ENCODE measurements at places on chromosomes 2 and 18. TPM values are rescaled to one million over a fixed set of nuclear protein-coding genes. Genes with fewer than 3 reads are reported as not detected.

DNA sequence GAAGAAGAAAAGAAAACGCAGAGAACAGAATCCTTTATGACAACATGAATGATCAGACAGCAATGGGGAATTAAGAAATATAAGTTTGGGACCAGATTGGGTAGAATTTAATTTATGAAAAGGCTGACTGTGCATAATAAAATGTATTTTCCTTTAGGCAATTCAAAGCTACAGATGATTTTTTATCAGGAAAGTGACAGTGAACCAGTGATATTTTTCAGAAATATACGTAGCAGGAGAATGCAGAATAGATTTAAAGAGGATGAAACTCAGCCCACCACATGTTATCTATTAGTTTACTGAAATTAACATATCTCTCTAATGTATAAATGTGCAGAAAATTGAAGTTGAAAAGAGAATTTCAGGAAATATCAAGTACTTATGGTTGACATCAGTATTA is 110.0 kb downstream of the SCN2A start:
- no peak for DNase-seq

- no peak for DNase-seq
These were observed 26.6 kb downstream of the MBD2 start for GRCh38 chr18:54197747-54198411.

GRCh38 chr2:40361478-40361877 is 90.4 kb downstream of the SLC8A1 start:
- DNase-seq, result no peak

DNA sequence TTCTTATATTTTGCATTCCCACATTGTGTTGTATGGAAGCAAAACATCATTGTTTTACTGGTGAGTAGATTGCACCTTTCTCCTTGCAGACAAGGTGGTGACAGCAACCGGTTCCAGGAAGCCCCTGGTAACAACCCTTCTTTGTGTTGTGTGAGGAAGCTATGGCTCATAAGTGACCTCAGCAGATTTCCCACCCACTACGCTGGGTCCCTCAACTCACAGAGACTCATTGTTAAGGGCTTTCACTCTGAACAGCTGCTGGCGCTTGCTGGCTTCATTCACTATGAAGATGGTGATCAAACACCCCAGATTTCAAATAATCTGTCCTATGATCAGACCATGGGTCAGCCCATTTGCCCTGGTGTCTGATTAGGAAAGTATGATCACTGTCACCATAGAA is 53.4 kb downstream of the WIPF1 start:
- DNase-seq, result no peak

DNA sequence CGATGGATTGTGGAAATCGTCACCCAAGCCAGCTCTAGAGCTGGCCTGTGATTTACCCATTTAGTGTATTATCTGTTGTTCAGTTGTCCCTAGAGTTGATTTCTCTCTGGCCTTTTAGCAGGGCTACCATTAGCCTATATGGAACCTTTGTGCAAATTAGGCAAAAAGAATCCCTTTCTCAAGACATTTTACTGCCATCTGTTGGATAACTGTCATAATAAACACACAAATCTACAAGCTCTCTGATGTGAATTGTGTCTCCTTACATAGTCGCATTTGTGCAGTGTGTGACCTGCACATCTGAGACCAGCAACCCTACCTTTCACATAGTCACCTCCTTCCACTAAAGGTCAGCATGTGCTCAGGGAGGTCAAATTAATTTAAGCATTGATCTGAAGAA is 34.0 kb downstream of the LOXHD1 start:
- DNase-seq, result no peak

DNA sequence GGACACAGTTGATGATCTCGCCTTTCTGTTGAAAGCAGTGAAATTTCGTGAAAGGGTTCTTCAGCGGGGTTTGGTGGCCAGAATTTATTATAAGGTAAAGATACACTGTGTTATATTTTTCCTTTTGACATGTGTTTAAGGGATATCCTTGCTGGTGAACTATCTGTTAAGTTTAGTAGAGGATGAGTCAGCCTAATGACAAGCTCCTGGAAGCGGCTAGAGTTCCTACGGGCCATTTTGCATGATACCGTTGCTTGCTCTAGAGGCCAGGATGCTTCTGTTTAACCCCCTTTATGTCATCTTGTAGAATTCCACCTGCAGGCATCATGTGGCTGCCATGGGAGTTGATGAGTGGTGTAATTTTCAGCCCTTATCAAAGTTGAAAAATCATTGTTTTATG is 124.8 kb upstream of the BCL2L11 start:
- no peak for DNase-seq

DNA sequence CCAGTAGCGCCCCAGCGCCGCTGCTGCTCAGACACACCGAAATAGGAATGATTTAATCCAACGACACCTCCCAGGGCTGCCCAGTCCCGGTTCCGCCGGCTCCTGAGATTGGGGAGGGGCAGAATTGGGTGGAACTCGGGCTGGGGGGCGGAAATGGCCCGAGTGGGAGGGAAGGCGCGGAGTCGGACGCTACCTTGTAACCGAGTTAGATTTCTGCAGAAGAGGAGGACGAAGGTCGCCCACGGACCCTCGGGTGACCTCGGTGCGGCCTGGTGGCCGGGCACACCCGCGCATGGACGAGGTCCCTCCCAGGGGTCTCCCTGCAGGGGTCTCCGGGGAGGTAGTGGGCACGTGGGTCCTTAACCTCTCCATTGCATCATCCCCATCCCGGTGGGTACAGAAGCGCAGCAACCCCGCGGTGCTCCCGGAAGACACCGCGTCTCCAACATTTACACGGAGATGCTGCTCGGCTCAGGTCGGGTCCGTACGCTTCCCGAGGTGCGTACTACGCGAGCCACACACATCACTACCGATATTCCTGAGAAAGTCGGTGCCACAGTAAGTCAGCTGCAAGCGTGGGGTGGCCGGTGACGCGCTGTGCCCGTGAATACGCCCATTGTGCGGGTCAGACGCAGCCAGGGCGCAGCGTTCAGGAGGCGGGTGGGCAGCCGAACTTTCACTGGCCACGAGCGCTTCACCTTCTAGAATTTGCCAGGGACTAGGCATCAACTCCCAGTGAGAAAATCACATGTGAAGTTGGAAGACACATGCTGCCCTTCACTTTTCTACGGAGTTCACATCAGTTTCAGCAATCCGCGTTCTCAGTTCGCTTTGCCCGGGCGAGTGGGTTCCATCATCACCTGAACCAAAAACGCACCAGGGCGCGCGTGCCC is 3.0 kb downstream of the ZNF516 start:
- peak; percentile 47 for DNase-seq

DNA sequence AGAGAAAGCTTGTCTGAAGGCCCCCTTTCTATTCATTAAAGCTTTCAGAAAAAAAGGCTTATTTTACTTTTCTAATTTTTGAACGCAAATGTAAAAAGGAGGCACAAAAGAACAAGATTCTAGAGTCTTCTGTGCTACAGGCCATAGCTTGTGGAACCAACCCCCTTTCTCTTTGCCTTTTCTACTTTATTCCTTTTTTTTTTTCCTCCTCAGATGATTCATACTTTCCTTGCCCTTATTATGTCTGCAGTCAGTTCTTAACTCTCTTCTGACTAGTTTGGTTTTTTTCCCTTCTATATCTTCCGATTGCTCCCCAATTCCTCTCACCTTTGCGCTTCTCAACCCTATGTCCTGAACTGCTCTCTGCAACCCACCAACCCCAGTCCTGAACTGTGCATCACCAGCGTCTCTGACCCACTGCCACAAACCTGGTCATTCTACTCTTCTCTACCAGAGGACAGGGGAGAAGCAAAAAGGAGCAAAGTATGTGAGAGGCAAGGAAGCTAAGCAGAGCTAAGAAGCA is 56.9 kb upstream of the WIPF1 start:
- no peak for DNase-seq

DNA sequence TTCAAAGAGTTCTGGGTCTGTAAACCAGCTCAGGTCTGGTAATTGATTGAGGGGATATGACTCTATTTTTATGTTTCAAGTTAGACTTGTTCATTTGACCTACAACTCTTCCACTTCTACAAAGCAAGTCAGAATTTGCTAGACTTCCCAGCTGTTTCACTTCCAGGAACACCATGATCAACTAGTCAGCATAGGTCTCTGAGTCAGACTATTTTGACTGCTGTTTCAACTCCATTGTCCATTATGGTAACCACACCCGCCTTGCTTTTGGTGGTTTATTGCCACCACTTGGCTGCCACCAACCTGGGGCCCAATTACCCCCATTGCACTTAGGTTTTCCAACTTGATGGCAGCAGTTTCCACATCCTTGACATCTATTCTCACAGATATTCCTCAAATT is 116.6 kb downstream of the LAMA3 start:
- no peak for DNase-seq

- no peak for DNase-seq
These were observed 79.1 kb downstream of the MCFD2 start for GRCh38 chr2:46836295-46837111.

DNA sequence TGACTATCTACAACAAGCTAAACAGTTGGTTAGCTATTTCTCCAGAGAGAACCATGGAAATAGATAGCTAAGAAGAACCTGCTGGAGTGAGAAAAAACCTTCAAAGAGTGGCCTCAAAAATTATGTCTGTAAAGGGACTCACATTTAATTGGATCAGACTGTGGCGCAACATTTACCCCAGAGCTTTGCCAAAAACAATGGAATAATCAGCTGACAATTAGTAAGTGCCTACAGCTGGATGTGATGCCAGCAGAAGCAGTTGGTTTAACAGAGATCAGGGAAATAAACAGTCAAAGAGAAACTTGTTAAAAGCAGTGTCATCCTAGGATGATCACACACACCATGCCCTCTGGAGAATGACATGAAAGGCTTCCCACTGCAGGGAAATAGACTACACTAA is 310.7 kb downstream of the CLIP4 start:
- no peak for DNase-seq

- DNase-seq, result no peak
These were observed 199.6 kb downstream of the EIPR1 start for GRCh38 chr2:3177891-3178577.

- no peak for DNase-seq
These were observed 96.8 kb upstream of the CRACDL start for GRCh38 chr2:99032786-99033185.

DNA sequence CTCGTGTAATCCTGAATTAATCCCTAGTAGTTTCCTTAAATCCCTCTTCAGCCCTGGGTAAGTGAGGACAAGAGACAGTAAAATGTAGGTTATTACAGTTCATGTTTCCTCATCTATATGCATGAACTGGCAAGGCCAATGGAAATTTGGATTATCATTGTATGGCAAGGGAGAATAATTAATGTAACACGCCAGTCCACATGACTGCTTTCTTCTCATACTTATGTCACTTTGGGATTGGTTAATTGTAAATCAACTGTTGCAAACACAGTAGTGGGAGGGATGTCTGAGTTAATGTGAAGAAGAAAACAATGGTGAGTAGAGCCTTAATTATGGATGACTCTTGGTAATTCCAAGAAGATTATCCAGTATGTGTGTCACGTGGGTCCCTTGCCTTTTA is 1.7 kb upstream of the SERPINB7 start:
- DNase-seq, result no peak

DNA sequence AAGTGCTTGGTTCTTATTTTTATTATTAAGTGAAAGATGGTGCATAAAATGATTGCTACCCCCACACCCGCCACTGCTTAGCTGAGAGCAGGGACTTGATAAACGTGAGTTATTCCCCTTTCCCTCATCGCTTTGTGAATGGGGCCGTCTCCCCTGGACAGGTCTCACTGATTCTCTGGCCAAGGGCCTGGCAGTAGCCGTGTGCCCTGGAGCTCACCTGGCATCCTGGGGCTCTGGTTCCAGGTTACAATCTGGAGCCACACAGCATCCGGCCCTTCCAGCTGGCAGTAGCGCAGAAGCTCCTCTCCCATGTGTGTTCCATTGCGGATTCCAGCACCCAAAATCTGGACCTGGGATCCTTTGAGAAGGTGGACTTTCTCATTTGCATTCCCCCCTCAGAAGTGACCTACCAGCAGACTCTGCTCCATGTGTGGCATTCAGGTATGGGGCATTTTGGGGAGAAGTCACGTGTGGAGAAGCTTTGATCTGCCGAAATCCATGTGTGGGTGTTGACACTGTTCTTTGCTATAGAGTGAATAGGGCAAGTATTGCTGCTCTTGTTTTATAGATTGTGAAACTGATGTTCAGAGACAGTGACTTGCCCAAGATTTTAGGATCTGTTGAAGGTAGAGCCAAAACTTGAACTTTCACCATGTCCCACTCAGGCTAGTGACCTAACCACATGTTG is 63.8 kb downstream of the GREB1 start:
- no peak for DNase-seq

GRCh38 chr2:211879323-211879722 is 659.3 kb downstream of the ERBB4 start:
- DNase-seq, result no peak

DNA sequence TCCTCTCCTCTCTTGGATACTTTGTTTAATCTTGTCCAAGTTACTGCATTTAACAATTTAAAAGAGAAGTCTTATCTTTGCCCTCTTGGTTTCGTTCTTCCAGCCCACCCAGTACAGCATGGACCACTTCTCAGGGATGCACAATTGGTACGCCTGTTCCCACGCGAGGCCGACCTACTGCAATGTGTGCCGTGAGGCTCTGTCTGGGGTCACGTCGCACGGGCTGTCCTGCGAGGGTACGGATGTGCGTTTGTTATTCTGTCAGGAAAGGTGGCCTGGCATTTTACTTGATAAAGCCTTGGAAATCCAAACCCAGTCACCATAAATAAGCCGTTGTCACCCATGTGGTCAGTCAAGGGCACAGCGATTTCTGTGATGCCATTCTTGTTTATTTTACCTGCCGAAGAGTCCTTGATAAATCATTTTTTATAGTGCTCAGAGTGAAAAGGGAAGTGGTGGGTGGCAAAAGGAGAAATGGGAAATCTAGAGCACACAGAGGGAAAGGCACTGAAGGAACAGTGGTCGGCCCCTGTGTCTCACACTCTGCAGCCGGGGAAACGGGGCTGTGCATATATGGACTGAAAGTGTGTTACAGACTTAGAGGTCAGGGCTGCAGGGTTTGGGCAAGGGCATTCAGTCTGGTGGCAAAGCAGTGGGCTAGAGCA is 80.5 kb downstream of the DGKD start:
- DNase-seq, result no peak

DNA sequence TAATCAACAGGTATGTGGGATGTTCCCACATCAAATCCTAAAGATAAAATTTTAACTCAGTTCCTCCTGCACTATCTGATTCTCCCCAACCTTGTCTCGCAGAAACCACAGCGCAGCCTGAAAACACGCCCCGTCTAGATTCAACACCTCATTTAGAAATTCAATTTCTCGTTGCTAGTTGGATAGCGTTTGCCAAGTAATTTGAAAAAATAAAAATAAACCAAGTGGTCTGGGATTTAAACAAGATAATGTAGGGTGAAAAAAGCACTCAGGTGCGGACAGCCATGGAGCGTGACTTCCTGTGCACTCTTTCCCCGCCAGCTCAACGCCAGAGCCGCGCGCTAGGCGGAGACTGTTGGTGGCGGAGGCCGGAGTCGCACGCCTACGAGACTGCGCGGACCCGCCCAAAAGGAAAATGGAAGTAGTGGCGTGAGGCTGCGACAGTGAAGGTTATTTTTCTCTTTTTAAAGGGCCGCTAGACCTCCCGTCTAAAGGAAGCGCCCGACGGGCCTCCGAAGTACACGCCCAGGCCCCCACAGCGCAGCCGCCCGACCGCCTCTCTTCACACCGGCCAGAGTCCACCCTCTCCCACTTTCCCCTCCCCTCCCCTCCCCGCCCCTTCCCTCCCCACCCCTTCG is 615 bp upstream of the CCNT2 start:
- DNase-seq, result peak; percentile 80

Gene GPAT2
- 0.38 TPM for total RNA-seq

Gene MYO5B
- total RNA-seq, result 6.2 TPM

Gene PROC
- total RNA-seq, result 0.71 TPM

Gene UNC80
- total RNA-seq, result 0.38 TPM

Gene TWIST2
- 1.2 TPM for total RNA-seq

Gene RBM44
- total RNA-seq, result 0.85 TPM

Gene HOXD12
- total RNA-seq, result not detected

Gene DOK6
- total RNA-seq, result 0.57 TPM

Gene MAP4K4
- total RNA-seq, result 30.9 TPM
